ENCODE measurements at places on chromosomes 2 and 18. TPM values are rescaled to one million over a fixed set of nuclear protein-coding genes. Genes with fewer than 3 reads are reported as not detected.

GRCh38 chr2:133287709-133288108, 280.6 kb downstream of the NCKAP5 start:
- H3K27me3 ChIP-seq = no peaks in the 10 kb centered on the region
- DNase-seq = no peak
- no peak overlapping the region for H3K4me3 ChIP-seq
- H3K27ac ChIP-seq = no peak overlapping the region

- H3K27ac ChIP-seq = no peak overlapping the region
- DNase-seq = no peak
- no peaks in the 10 kb centered on the region for H3K4me1 ChIP-seq
- H3K27me3 ChIP-seq = peaks cover 12% of the 10 kb centered on the region
- H3K36me3 ChIP-seq = no peaks in the 10 kb centered on the region
Measured at GRCh38 chr2:206481056-206481455, 37.7 kb downstream of the ADAM23 start.

DNA sequence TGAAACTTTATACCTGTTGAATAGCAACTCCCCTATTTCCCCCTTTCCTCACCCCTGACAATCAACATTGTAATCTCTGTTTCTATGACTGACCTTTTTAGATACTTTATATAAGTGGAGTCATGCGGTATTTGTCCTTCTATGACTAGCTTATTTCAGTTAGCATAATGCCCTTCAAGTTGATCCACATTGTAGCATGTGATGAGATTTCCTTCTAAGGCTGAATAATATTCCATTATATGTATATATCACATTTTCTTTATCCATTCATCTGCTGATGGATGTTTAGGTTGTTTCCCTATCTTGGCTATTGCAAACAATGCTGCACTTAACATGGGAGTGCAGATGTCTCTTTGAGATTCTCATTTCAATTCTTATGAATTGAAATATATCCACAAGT, 9.5 kb downstream of the FASTKD2 start:
- no peak overlapping the region for H3K4me3 ChIP-seq
- peaks cover 79% of the 10 kb centered on the region for H3K36me3 ChIP-seq
- H3K27me3 ChIP-seq = no peaks in the 10 kb centered on the region
- DNase-seq = no peak
- H3K4me1 ChIP-seq = peaks cover 8% of the 10 kb centered on the region

The SUCLG1 gene
- total RNA-seq = 73.4 TPM

The ABCA12 gene
- not detected for total RNA-seq

DNA sequence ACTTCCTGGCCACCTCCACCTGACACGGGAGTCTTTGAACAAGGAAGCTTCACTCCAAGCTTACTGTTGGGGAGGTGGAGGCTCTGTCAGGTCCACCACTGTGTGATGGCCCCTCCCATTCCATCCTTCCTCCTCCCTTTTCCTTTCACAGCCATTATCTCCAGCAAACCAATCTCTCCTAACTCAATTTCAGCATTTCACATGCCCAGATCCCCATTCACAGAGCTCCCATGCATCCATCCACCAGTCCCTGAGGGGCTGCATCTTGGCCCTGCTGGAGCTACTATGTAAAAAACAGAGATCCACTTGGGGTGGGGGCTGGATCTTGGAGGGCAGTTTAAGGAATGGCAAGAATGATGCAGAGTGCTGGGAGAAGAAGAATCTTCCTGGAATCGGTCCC, 129.0 kb upstream of the COPS8 start:
- H3K27me3 ChIP-seq = no peaks in the 10 kb centered on the region
- no peak for DNase-seq
- H3K36me3 ChIP-seq = no peaks in the 10 kb centered on the region
- peaks cover 7% of the 10 kb centered on the region for H3K4me1 ChIP-seq
- H3K4me3 ChIP-seq = no peak overlapping the region

GRCh38 chr2:201813996-201814760, 7.8 kb downstream of the CDK15 start:
- no peak for DNase-seq
- H3K4me3 ChIP-seq = no peak overlapping the region
- no peak overlapping the region for H3K27ac ChIP-seq
- no peaks in the 10 kb centered on the region for H3K36me3 ChIP-seq
- peaks cover 19% of the 10 kb centered on the region for H3K27me3 ChIP-seq

DNA sequence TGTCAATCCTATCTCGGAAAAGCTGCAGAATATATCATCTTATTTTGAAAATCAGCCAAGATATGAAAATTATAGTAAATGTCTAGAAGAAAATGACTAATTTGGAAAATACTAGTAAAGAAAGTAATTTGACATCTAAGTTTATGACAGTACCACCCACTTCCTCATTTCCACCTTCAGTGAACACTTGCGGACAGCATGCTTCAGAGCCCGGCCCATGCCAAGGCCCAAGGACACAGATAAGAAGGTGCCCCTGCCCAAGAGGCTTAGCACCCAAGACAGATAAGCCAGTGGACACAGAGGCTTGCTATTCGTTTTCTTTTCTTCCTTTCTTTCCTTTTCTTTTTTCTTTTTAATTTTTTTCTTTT, 4.8 kb upstream of the KCNG2 start:
- H3K36me3 ChIP-seq = no peaks in the 10 kb centered on the region
- peaks cover 48% of the 10 kb centered on the region for H3K27me3 ChIP-seq
- H3K4me1 ChIP-seq = peaks cover 9% of the 10 kb centered on the region
- H3K27ac ChIP-seq = no peak overlapping the region

GRCh38 chr2:237530472-237531433, 35.6 kb upstream of the PRLH start:
- no peak overlapping the region for H3K27ac ChIP-seq
- no peak for DNase-seq

The KCNIP3 gene
- total RNA-seq = not detected

- H3K4me3 ChIP-seq = no peak overlapping the region
- no peaks in the 10 kb centered on the region for H3K36me3 ChIP-seq
- H3K27ac ChIP-seq = no peak overlapping the region
- no peaks in the 10 kb centered on the region for H3K27me3 ChIP-seq
- no peaks in the 10 kb centered on the region for H3K4me1 ChIP-seq
- DNase-seq = no peak
Measured at GRCh38 chr18:10895976-10896375, 253.4 kb downstream of the PIEZO2 start.

The PAX8 gene
- total RNA-seq = 0.74 TPM
